ENCODE measurements at places on chromosomes 5 and 9.

DNA sequence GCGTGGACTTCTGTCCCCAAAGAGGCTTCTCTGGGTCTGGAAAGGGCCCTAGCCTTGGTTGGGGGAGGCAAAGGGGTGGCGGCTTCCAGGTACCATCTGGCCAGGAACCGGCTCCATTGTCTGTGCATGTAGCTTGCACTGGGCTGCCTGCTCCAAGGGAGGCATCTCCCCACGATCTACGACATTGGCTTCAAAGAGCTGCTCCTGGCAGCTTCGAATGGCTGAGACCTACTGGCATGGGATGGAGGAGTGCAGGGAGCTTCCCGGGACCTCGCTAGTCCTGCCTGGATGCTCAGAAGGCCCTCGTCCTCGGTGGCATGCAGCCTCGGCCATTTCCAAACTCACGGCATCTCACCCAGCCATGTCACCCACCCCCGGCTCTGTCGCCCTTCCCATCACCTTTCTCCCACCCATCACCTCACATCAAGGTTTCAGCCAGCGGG is 137.8 kb downstream of the KCNIP1 start:
- DNase-seq: no peak

DNA sequence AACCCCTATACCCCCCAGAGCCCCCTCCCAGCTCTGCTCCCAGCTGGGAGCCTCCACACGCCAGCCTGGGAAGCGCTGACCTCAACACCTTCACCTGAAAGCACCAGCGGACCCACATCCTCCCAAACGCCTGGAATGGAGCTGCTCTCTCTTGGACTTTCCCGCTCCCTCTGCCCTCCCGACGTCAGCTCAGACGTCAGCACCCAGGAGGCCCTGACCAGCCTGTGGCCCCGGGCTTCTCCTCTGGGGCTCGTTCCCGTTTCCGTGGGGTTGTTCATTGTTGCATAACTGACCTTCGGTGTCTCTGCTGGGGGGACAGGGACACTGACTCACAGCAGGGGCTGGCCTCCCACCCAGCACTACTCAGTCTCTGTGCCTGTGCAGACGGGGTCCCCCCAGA is 35.0 kb upstream of the SLC6A3 start:
- DNase-seq: no peak

- no peak for DNase-seq
Measured at GRCh38 chr9:114037249-114037648, 40.9 kb downstream of the AMBP start.

- no peak for DNase-seq
Measured at GRCh38 chr5:15501091-15501791, 1.3 kb downstream of the FBXL7 start.

GRCh38 chr9:132792547-132792946 is 85.5 kb downstream of the AK8 start:
- no peak for DNase-seq

DNA sequence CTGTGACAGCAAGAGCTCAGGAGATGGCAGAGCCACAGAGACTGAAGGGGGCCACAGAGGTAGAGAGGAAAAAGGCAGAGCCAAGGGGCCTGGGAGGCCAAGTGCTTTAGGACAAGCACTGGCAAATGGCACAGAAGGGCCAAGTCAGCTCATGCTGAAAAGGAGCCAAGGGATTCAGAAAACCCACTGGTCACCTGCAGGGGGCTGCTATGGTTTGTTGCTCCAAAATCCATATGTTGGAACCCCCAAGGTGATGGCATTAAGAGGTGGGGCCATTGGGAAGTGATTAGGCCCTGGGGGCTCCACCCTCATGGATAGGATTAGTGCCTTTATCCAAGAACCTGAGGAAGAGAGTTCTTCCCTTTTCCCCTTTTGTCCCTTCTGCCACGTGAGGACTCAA is 165.4 kb downstream of the ARSB start:
- DNase-seq: no peak

DNA sequence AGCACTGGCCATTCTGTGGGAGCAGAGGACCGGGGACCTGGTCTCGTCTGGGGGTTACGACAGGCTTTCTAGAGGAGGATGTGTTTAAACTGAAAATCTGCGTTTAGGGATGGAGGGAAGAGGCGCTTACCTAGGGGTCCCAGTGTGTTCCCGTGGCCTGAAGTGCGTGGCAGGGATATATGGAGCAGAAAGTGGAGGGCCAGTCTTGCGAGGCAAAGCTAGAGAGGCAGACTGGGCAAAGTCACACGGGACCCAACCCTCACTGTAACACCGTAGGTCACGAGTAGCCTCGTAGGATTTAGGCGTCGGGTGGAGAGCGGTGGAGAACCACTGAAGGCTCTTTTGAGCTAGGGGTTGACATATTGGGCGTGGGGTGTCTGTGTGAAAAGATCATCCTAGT is 32.8 kb upstream of the POMT1 start:
- peak; percentile 5 for DNase-seq

GRCh38 chr5:17123010-17123409 is 94.4 kb upstream of the BASP1 start:
- no peak for DNase-seq

GRCh38 chr5:99815-100214 is 7.8 kb downstream of the PLEKHG4B start:
- DNase-seq: no peak

DNA sequence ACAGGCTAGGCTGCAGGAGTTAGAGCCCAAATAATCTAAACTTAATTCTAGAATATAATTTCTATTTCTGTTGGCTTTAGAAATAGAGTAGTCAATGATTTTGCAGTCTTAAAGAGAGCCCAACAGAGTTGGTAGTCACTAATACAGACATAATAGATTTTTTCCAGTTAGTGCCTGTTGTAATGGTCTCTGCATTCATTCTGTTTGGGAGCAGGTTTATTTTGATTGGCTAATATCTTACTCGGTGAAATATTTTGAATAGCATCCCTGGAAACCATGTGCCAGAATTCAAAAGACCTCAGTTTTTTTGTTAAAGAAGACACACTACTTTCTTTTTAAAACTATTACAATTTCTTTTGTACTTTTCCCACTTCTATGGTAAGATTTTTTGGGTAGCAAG is 107.2 kb downstream of the RASGRF2 start:
- no peak for DNase-seq

DNA sequence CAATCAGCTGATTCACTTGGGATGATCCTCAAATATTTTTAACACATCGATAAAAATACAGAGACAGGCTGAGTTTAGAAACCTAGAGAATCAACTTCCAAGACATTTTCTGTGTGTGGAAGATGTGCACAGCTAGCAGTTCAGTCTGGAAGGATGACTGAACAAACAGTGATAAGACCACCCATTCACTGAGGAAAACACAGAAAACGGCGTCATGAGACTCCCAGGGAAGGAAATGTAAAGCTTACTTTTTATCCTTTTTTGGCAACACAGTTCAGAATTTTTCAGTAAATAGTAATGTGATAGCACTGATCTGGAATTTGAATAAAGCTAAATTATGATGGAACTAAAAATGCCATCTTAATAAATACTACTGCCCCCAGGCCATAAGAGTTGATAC is 277.6 kb downstream of the SEMA5A start:
- no peak for DNase-seq

- no peak for DNase-seq
Measured at GRCh38 chr5:135995976-135996375, 32.8 kb upstream of the TGFBI start.

GRCh38 chr9:106798016-106798799 is 64.8 kb upstream of the ZNF462 start:
- DNase-seq: no peak

GRCh38 chr9:38074441-38074961 is 5.5 kb upstream of the SHB start:
- DNase-seq: no peak

- no peak for DNase-seq
Measured at GRCh38 chr5:107774316-107774715, 103.6 kb upstream of the EFNA5 start.

DNA sequence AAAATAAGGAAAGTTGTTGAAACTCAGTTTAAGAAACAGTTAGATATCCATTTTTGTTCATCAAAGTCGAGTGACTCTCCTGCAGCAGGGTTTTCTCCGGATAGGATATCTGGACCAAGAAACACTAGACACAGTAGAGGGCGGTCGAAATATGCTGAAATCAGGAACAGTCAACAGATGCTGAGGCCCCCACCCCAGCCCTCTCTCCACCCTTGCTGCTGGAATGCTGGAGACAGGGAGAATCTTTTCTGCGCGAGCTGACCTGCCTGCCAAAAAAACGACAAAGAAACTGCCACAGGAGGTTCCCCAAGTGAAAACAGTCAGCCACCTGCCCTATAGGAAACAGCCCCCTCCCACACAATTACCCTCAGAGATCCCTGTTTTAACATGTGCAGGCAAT is 4.3 kb upstream of the IL13 start:
- DNase-seq: no peak

DNA sequence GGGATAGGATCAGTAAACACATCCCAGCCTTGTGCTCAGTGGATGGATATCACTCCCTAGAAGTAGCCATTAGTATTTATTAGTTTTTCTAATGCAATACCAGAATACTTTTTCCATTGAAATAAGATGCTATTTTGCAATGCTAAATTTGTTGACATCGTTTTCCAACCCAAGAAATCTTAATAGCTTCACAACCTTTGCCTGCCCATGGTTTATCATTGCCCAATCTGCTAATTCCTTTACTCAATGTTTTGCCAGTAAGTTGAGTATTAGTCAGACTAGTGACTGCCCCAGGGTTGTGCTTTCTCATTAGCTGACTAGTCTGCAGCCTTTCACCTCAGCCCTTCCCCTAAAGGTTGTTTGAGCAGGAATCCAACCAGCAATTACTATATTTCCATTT is 62.9 kb downstream of the NREP start:
- DNase-seq: no peak

GRCh38 chr9:71308454-71308853 is 187.0 kb upstream of the TRPM3 start:
- DNase-seq: no peak

- peak; percentile 72 for DNase-seq
Measured at GRCh38 chr5:54229041-54229780, 81.2 kb downstream of the ARL15 start.

- no peak for DNase-seq
Measured at GRCh38 chr5:34597034-34598027, 58.8 kb upstream of the RAI14 start.

- no peak for DNase-seq
Measured at GRCh38 chr5:167721926-167722440, 569.5 kb upstream of the WWC1 start.

GRCh38 chr5:134175921-134176510 is 734 bp downstream of the SKP1 start:
- DNase-seq: no peak

- no peak for DNase-seq
Measured at GRCh38 chr9:38250279-38251035, 142.0 kb upstream of the ALDH1B1 start.

GRCh38 chr5:155727512-155728145 is 599.3 kb upstream of the SGCD start:
- no peak for DNase-seq

DNA sequence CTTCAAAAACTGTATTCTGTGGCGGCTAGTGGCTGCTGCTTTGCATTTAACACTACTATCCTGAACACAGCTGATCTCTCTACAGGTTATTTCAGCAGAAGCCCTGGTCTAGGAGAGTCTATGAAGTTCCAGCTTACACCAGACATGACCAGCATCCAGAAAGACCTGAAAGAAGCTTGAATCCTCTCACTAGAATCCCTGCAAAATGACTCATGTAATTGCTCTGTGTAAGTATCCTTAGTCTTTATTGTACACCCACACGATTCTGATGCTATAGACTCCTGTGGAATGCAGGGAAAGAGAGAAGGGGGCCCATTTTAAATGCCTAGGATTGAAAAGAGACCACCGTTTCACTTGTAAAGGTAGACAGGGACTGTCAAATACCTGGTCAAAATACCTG is 859 bp upstream of the GRIA1 start:
- no peak for DNase-seq

- DNase-seq: no peak
Measured at GRCh38 chr5:158436271-158437065, 577.5 kb upstream of the CLINT1 start.

GRCh38 chr9:113349066-113349444 is 286 bp upstream of the BSPRY start:
- no peak for DNase-seq

GRCh38 chr5:90641528-90641927 is 82.9 kb downstream of the ADGRV1 start:
- no peak for DNase-seq

GRCh38 chr9:115289757-115290208 is 171.8 kb upstream of the TNC start:
- no peak for DNase-seq

GRCh38 chr5:151672516-151672915 is 14.2 kb downstream of the SPARC start:
- DNase-seq: no peak

DNA sequence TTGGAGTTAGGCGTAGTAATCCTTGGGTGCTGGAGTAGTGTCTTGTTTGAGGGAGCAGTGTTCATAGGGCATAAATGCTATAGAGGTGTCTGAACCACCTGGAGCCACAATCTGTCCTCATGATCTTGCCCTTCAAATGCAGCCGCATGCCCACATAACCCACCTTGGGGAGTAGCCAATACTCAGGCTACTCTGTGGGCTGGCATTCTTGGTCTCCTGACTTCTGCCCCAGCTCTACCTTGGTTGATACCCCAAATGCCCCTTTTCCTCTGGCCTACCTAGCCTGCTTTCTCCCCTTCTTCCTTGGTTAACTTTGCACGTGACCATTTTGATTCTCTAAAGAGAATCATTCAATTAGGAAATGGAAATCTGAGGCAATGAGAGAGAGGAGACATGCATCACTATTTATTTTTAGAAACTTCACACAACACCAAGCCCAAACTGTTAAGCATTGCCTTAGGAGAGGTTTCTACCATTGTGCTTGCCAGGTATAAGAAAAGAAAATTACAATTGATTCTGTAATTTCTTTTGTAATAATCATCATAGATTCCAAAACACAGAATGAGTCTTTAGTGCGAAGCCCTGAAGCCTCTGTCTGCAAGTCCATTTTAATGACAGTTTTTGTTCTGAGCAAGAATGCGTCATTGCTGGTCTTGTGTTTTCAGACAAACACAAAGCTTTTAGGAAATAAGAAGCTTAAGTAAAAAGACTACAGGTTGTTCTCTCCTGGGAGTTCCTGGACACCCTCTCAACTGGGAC is 135.2 kb downstream of the C9orf152 start:
- DNase-seq: no peak

DNA sequence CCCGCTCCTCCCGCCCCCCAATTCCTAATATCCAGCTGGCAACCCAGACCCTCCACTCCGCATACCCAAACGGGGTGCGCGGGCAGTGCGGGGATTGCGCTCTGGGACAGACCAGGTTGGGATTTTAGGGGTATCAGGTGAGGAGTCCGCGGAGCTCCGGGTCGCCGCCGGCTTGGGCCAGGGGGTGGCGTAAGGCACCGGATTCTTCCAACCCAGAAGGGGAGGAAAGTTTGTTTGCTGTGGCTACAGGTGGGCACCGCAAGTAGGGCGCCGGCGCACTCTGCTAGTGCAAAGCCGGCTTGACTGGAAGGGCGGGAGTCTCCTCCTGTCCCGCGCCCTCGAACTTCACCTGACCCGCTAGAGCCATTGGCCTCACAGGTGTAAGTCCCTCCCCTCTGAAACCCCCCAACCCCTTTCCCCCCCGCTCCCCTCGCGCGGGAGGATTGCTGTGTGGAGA is 709 bp downstream of the IQGAP2 start:
- DNase-seq: peak; percentile 60

- no peak for DNase-seq
Measured at GRCh38 chr9:93171261-93171990, 12.5 kb upstream of the WNK2 start.
